Upper lobe of right lung (tissue), 1 donor: ENCODE measurements at places on chromosomes 5 and 9.

DNA sequence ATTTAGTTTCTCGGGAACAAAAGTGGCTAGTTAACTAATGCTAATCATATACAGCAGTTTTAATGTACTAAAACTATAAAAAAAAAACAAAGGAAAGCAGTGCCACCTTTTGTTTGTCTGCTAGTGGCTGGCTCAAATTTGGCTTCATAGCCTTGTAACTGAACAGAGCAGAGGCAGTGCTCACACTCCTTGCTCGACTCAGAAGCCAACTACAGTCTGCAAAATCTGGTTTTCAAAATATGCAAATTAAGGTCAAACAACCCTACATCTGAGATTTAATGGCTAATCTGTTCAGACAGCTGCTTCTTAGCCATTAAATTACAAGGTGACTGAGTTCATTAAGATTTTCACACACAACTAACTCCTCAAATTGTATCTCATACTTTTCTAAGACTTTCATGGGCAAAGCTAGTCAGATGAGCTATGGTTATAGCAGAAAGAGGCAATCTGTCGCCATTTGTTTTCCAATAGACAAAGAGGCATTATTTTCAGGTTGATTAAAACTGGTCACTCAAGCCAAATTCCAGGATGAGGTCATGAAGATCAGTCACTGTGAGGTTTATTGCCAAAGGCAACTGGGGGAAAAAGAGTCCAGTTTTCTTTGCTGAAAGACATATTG lies 56.8 kb upstream of the EPB41L4A start:
- H3K4me1 ChIP-seq, result no peaks in the 10 kb centered on the region
- DNase-seq, result no peak
- no peak overlapping the region for H3K27ac ChIP-seq
- no peak overlapping the region for H3K4me3 ChIP-seq
- no peaks in the 10 kb centered on the region for H3K27me3 ChIP-seq
- H3K36me3 ChIP-seq, result no peaks in the 10 kb centered on the region

DNA sequence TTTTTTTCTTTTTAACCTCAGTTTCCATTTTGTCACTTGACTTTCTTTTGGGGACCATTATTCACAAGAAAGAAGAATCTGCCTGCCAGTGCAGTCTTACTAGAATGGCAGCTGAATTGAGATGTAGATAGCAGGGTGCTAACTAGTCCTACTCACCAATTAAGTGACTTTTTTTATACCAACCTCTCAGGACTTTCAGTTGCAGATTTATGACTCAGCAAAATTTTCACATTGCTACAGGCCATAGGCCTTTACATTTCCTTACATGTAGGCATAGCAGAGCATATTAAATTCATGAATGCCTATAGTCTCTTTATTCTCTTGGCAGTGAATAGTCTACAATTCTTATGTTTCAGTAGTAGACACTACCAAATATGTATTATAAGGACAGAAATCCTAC lies 54.0 kb upstream of the FKTN start:
- H3K27ac ChIP-seq, result no peak overlapping the region
- H3K36me3 ChIP-seq, result no peaks in the 10 kb centered on the region
- no peak overlapping the region for H3K4me3 ChIP-seq
- H3K4me1 ChIP-seq, result no peaks in the 10 kb centered on the region
- H3K27me3 ChIP-seq, result no peaks in the 10 kb centered on the region

DNA sequence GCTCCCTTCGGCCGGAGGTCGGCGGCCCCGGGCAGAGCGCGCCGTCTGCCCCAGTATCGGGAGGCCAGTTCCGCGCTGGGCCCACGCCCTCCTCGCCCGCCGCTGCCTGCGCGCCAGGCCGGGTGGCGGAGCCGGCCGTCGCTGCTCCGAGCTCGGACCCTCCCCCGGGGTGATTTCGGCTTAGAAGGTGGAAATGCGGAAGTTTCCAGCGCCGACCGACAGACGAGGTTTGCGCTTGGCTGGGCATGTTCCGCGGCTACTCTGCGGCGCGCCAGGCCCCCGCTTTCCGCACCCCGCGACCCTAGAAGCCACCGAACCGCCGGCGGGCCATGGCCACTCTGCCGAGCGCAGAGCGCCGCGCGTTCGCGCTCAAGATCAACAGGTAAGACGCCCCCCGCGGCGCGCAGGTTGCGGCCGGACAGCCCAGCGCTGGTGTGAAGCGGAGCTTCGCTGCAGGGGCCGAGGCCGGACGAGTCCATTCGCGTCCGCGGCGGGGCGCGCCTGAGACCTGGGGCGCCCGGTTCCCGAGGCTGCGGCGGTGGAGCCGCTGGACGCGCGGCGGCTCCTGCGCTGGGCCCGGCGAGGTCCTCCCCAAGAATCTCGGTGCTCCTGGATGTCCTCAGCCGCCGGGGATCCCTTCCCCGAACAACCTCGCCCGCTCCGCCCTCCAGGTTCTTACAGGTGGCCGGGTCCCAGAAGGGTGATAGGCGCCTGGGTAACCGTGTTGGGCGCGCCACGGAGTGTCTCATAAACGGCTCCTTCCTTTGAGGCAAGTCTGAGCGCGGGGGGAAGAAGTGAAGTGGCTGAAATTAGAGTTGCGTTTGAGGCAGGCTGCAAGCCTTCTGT lies at the start of gene DOCK8:
Gene DOCK8, plus strand, starts transcription at position 218 of the 846 bp plus-strand sequence. Its CDS starts 112 bp downstream, at position 330.
- peak within 1 kb of the TSS; percentile 89 for H3K27ac ChIP-seq
- H3K36me3 ChIP-seq, result no peaks in the 10 kb centered on the region
- peak; percentile 94 for DNase-seq
- peaks cover 16% of the 10 kb centered on the region for H3K4me1 ChIP-seq
- peak within 1 kb of the TSS; percentile 62 for H3K4me3 ChIP-seq
- no peaks in the 10 kb centered on the region for H3K27me3 ChIP-seq

DNA sequence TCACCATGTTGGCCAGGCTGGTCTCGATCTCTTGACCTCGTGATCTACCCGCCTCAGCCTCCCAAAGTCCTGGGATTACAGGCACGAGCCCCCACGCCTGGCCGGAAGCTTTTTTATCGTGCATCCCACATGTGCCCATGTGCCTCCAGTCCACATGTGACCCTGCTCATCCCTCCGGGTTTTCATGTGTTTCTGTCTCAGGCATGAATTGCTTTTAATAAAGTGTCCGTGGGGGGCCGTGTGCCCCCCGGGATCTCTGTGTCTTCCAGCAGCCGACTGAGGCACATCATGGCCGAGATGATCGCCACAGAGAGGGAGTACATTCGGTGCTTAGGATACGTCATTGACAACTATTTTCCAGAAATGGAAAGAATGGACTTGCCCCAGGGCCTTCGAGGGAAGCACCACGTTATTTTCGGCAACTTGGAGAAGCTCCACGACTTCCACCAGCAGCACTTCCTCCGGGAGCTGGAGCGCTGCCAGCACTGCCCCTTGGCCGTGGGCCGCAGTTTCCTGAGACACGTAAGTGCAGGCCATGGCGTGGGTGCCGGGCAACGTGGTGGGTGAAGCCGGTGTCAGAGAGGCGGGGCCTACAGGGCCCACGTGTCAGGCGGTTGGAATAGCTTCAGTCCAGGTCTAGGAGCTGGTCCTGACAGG lies 22.1 kb upstream of the LRRC14B start:
- no peak overlapping the region for H3K27ac ChIP-seq
- H3K36me3 ChIP-seq, result no peaks in the 10 kb centered on the region
- peak; percentile 86 for DNase-seq
- peaks cover 8% of the 10 kb centered on the region for H3K4me1 ChIP-seq
- H3K27me3 ChIP-seq, result no peaks in the 10 kb centered on the region

DNA sequence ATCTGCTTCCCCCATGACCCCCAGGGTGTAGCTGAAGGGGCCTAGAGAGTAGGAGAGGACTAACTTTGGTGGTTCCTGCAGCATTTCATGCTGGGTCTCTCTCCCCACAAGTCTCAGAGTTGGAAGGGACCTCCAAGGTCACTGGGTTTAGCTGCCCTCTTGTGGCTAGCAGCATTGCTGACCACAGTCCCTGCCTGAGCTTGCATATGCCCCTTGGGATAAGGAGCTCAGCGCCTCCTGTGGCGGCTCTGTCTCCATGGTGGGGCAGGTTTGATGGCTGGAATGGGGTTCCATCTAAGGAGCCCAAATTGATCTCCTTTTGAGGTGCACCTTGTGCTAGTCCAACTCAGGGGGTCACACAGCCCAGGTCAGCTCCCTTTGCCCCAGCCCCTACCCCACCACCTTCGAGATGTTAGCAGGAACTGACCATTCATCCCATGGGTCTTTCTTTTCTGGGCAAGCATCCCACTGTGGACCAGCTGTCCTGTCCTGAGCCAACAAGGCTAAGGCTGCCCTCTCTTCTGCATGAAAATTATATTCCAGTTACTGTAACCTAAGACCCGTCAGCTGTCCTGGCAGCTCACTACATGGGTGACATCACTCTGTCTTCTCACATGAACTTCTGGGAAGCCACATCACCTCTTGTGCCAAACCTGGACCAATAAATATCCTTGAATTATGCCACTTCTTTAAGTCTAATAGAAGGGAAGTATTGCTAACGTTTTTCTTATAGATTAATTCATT lies 196.2 kb downstream of the HSPA4 start:
- H3K4me1 ChIP-seq, result no peaks in the 10 kb centered on the region
- H3K27me3 ChIP-seq, result no peaks in the 10 kb centered on the region
- no peaks in the 10 kb centered on the region for H3K36me3 ChIP-seq
- H3K27ac ChIP-seq, result no peak overlapping the region
- DNase-seq, result no peak

DNA sequence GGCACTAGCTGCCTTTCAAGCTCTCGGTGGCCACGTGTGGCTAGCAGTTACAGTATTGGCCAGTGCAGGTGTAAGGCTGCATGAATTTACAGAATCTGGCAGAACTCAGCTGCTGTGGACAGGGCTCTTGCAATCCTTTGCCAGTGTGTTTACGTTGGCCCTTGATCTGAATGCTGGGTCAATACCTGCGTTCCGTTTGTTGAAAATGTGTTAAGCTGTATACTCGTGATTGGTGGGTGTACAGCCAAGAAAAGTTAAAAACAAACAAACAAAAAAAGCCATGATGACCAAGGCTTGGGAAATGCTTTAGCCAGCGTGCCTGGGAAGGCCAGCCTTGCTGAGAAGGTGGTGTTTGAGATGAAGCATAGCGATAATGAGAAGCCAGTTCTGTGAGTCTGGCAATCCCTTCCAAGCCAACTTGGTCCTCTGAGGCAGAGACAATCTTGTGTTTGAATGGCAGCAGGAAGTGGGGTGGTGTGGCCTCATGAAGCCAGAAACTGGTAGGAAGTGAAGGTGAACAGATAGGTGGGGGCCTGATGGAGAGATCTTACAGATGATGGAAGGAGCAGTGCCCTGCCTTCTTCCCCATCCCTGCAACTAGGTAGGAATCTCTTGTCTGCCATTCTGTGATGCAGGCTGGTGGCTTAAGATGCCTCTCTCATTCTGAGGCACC lies 820 bp upstream of the CFAP90 start:
- DNase-seq, result no peak
- no peak overlapping the region for H3K4me3 ChIP-seq
- H3K4me1 ChIP-seq, result peaks cover 7% of the 10 kb centered on the region
- peaks cover 17% of the 10 kb centered on the region for H3K27me3 ChIP-seq

DNA sequence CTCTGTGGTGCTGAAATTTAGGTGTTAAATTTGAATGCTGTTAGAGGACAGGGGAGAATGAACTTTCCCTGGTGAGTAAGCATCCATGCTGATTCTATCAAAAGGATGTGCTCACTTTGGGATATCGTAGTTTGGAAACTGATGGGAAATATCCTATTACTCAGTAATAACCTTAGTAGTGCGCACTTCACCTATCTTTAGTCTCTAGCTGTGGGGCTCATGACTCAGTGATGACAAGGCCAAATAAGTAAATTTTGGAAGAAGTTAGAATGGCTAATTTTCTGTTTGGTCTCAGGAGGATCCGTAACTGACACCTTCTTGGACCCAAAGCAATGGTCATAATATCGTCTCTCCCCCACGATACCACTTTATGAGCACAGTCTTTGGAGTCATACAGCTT lies 448.4 kb downstream of the PSAT1 start:
- DNase-seq, result no peak
- no peaks in the 10 kb centered on the region for H3K36me3 ChIP-seq
- no peaks in the 10 kb centered on the region for H3K27me3 ChIP-seq
